Hematopoietic multipotent progenitor cell treated with erythropoietin and hydrocortisone succinate and interleukin-3 and kit ligand, for 8 days (in vitro differentiated cells): ENCODE measurements at places on chromosomes 12 and 14.

- DNase-seq, result no peak
Measured at GRCh38 chr14:105500726-105501101, 9.7 kb downstream of the TEDC1 start.

GRCh38 chr14:74290415-74290814 lies 12.3 kb downstream of the ABCD4 start:
- DNase-seq, result peak; percentile 50

DNA sequence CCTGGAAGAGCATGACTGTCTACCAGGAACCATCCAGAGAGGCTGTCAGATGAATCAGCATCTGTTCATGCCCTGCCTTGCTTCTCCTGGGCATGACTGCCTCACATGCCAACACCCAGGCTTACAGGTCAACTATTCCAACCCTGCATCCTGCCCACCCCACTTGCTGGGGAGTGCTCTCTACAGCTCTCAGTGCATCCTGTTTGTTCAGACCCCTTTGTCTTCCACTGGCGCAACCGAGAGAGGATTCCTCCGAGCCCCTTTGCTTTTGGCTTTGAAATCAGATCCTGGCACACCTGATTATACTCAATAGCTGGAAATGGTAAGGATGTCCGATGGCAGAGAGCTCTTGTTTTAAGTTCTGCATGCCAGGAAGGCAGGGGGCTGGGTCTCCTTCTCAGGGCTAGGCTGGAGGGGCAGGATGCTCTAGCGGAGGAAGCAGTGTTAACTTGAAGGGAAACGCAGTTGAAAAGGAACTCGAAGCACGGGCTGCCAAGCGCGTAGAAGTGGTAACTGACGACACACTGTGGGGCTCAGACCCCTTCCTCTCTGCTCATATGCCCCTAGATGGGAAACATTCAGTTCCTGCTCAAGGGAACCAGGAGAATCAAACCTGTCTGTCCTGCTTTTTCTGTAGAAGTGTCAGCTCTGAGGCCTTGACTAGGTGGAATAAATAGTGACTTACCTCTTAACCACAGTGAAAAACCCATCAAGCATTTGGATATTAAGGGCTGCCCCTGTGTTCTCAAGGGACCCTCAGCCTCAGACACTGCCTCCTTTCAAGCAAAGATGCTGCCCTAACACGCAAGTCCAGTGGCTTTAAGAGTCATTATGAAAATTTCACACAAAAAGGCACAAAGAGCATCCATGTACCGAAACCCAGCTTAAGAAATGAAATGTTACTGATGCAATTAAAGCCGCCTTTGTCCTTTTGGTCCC lies 297.5 kb downstream of the ZFP36L1 start:
- no peak for DNase-seq

DNA sequence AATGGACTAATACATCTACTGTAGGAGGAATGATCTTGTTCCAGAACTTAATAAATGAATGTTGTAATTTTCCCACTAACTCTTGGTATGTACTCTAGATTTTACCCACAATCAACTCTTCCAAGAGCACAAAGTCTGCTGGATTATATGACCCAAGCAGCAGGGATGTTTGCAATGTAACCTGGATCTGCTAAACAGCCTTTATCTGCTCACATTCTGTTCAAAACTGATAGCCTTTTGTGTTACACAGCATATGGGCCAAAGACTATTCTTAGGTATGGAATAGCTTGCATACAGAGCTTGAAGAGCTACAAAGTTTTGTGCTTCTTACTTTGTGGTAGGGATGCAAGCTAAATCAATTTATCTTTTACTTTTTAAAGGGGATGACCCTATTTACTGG lies 213.7 kb upstream of the DCN start:
- no peak for DNase-seq

GRCh38 chr12:53561590-53561953 lies 54.3 kb upstream of the NPFF start:
- DNase-seq, result no peak

DNA sequence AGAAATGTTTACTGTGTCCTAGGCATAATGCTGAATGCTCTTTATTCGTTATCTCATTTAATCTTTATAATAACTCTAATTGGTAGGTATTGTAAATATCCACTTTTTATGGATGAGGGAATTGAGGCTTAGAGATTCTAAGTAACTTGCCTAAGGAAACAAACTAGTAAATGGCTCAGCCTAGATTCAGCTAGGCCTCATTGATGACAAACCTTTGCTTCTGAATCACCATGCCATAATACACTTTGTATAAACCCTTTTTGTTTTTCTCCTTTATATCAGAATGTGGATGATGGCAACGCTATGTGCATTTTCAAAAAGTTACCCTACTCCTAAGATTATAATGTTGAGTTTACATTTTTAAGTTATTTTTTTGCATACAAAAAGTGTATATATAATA lies 34.0 kb downstream of the MNAT1 start:
- no peak for DNase-seq

GRCh38 chr12:129716825-129717224 lies 187.0 kb downstream of the TMEM132D start:
- no peak for DNase-seq

- DNase-seq, result no peak
Measured at GRCh38 chr12:89236748-89237383, 115.4 kb downstream of the DUSP6 start.
